Activated CD4-positive, alpha-beta T cell treated with anti-CD3 and anti-CD28 coated beads, Interleukin-2, amount 50 U/mL, for 1 hour (primary cell): ENCODE measurements at places on chromosomes 6 and 20.

DNA sequence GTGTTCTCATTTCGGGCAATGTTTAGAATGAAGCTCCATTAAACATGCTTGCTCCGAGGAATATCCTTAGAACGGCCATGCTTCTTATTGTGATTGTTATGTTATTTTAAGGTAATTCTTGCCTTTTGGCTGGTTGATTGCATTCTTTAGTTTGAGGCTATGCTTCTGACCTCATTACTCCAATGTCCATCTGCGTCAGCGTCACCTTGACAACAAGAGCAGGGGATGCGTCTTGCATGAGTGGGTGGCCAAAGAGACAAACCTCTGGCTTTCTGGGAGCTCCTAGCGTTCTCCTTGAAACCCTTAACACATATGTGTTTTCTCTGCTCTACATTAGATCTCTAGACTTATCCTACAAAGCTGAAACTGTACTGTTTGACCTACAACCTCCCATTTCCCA is 184.3 kb downstream of the THBS2 start:
- DNase-seq = no peak

GRCh38 chr20:53623454-53624211 is 30.0 kb upstream of the ZNF217 start:
- peak; percentile 28 for DNase-seq

- no peak for DNase-seq
These were observed 48.8 kb downstream of the KIZ start for GRCh38 chr20:21174516-21175239.

- no peak for DNase-seq
These were observed 81.7 kb upstream of the TENT5A start for GRCh38 chr6:81834141-81834681.

DNA sequence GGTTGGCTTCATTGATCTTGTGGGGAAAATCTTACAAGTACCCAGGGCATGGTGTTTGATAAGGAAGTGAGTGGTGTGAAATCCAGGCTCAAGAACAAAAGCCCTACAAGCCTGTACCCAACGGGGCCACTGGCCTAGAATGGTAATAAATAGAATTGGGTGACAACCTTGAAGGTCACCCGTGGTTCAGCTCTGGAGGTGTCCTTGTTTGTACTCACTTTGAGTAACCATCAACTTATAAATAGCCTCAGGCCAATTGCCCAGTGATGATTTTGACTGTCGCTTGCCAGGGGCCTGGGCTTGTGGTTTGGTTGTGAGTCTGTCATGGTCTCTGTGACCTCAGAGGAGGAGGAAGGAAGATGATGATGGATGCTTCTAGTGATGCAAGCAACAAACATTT is 87.8 kb downstream of the PHACTR3 start:
- no peak for DNase-seq

DNA sequence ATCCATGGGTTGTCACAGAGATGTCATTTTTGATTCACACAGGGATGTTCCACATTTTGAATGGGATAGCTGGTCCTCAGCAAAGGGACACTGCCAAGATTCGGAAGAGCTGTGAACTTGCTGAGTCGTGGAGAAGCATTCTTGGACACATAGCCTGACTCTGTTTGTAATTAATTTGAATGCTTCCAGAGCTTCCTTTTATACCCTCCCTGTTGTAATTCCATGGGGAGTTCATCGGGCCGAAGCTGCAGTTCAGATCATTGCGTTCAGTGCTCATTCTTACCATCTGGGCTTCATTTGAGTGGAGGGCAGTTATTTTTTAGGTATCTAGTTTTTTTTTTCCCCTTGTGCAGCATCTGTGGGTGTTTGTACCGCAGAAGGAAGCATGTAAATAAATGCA is 126.5 kb downstream of the SLC24A3 start:
- no peak for DNase-seq

DNA sequence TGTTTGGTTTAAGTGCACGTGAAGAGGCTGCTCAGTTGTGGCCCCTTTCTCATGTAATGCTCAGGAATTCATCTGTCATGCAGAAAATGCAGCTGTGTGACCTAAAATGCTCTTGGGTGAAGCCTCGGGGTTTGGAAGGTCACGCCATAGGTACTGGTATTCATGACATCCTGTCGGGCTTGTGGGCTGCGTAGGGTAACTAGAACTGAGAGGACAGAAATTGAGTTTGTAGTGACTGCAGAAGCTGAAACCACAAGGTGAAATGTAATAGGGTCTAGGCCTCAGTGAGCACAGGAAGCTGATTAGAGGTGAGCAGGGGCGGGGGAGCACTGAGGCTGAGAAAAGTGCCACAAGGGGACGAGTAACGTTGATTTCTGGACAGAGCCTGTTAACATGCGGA is 128.8 kb downstream of the SOBP start:
- DNase-seq = no peak
